Amniotic stem cell (primary cell): ENCODE measurements at places on chromosomes 4 and X.

GRCh38 chrX:40172401-40173142, 74.8 kb upstream of the BCOR start:
- DNase-seq, result no peak

DNA sequence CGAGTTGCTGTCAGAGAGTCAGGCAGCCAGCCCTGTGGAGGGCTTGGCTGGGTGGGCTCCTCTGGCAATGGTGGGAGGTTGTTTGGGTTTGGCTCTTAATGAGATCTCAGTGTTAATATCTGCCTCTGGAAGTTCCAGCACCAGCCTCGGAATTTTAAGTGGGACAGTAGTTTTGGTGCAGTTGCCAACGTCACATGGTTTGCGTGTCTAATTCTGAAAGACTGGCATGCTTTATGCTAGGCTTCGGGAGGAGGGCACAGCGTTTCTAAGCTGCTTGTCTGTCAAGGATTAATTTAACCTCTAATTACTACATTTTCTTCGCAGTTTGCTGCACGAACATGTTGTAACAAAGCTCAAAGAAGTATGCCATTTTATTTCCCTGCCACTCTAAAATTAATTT, 9.2 kb downstream of the MAMLD1 start:
- no peak for DNase-seq

DNA sequence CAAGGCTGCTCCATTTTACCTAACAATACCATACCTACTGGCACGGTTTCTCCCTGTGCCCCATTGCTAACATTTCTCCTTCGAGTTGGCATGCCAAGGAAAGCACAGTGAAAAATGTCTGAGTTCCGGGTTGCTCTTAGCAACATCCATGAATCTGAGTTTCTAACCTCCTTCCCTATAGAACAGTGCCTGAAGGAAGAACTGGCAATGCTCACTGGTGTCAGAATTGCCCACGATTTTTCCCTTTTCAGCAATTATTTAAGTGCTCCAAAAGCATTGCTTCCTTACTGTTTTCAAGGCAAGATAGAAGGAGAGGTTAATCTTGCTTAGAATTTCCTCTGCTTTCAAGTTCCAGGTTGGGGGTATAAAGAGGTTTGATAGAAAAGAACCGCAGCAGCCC, 75.1 kb downstream of the SORBS2 start:
- DNase-seq, result no peak

DNA sequence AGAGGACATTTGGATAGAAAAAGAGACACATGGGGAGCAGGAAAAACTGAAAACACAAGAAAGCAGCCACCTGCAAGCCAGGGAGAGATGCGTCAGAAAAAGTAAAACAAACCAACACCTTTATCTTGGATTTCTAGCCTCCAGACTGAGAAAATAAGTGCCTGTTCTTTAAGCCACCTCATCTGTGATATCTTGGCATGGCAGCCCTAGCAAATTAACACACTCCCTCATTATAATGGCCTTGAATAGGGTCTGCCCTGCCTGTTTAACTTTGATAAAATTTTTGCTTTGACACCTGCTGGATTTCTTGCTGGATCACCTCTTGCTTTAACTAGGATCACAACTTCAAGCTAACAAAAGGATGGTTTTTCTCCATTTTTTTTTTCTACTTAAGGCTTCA, 1892.0 kb upstream of the IGFBP7 start:
- no peak for DNase-seq

DNA sequence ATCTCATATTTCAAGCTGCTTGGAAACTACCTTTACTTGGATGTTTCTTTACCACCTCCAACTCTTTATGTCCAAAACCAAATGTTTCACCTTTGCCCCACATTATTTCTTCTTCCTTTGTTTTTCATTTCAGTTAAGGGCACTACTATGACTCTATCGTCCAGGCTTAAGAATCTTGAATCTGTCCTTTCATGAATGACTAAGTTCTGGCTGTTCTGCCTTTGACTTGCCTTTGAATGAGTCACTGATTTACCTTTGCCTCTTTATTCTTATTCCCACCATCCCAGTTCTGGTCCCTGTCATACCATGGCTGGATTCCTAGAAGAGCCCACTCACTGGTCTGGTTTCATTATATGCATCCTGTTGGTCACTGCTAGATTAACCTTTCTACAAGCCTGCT, 30.6 kb upstream of the PLAC1 start:
- no peak for DNase-seq

- DNase-seq, result no peak
Observed at GRCh38 chr4:169241464-169241863, 29.3 kb downstream of the SH3RF1 start.

DNA sequence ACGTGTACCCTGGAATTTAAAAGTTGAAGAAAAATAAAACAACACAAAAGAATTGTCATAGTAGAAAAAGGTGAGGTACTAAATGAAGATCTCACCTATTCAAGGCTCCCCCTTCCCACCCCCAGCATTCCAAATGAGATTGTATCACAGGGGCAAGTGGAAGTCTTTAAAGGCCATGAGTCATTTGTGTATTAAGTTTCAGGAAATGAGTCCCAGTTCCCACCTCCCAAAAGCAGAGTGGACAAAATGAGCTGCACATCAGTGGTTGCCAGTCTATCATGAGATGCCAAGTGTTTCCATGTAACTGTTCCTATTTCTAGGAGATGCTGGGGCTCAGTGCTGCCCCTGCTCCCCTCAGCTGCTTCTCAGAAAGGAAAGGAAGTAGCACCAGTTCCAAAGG, 20.1 kb downstream of the ARHGEF9 start:
- no peak for DNase-seq

DNA sequence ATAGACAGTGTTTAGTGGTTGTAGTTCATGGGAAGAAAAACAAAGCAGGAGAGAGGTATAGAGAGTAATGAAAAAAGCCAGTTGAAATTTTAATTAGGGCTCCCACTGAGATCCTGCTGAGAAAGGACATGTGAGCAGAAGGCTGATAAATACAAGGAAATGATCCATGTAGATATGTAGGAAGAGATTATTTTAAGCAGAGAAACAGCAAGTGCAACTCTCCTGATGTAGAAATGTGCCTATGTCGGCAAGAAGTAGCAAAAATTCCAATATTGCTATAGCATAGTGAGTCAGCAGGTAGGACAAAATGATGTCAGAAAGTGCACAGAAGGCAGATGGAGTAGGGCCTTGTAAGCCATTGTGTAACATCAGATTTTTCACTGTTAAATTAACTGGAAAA, 1027.3 kb downstream of the PCDH18 start:
- no peak for DNase-seq

DNA sequence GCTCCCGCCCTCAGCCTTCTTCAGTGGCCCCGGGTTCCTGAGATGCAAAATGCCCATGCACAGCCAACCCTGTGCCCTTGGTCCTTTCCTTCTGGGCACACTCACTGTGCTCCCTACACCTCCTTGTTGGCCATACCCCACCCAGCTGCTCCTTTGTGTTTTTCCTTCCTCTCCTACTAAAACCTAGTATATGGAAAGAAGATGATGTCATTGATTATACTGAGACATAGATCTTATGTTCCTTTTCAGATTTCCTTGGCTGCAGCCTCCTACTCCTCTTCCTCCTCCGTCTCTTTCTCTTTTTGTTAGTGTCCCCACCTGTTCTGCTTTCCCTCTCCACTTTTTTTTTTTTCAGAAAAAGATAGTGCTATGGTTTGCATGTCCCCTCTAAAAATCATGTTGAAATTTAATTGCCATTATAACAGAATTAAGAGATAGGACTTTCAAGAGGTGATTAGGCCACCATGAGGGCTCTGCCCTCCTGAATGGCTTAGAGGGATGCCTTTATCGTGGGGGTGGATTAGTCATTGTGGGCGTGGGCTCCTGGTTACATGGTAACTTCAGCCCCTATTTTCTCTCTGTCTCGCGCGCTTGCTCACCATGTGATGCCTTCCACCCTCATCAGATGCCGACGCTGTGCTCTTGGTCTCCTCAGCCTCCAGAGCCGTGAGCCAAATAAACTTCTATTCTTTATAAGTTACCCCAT, 254.9 kb upstream of the GATB start:
- DNase-seq, result no peak

DNA sequence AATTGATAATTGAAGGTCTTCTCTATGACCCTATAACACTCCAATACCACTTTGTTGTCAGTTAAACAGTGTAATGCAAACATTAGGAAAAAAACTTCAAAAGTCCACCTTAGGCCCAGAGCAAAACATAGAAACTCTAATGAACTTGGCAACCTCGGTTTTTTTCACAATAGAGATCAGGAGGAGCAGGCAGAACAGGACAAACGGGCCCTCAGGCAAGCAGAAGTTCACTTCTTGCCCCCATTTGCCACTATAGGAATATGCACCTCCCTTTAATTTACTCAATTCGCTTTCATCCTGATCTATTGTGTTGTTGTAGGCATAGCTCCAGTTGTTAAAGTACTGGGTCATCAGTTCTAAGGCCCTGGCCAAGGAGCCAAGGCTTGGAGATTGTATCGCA, 18.2 kb downstream of the ACOX3 start:
- no peak for DNase-seq

DNA sequence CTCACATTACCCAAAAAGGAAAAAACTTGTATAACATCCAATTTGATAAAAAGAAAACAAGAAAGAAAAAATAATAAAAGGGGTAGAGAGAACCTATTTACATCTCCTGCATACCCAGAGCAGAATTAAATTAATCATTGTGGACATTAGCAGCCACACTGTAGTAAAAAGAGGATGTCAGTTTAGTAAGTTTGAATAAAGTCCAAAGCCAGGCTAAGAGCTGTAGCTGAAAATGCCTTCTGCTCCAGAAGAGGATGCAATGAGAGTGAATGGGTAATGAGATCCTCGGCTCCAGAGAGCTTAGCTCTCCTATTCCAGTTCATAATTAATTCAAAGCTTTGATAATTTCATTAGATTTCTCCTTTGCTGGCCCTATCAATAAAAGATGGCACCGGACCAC, 78.2 kb downstream of the SLC10A7 start:
- no peak for DNase-seq
